IMR-90 (cell line): ENCODE measurements at places on chromosomes 12 and 14. TPM values are rescaled to one million over a fixed set of nuclear protein-coding genes. Genes with fewer than 3 reads are reported as not detected.
A peak's percentile ranks its signal among the peaks of the same experiment; 100 is the strongest.

The DACT1 gene
- polyA plus RNA-seq, result 5.8 and 6.5 TPM in 2 replicates

GRCh38 chr14:79939235-79939634 is 272.1 kb downstream of the DIO2 start:
- no peaks in the 10 kb centered on the region for H3K36me3 ChIP-seq
- no peak overlapping the region for H3K27ac ChIP-seq
- 0 out of 2 replicates have a peak, but pooled peaks cover 2% of the 10 kb centered on the region for H3K4me1 ChIP-seq
- no peak for DNase-seq

GRCh38 chr12:56884421-56884820 is 49.8 kb downstream of the SDR9C7 start:
- no peak overlapping the region for H3K4me3 ChIP-seq
- H3K27me3 ChIP-seq, result 0 out of 2 replicates have a peak, but pooled peaks cover 2% of the 10 kb centered on the region
- no peaks in the 10 kb centered on the region for H3K36me3 ChIP-seq
- H3K4me1 ChIP-seq, result no peaks in the 10 kb centered on the region

DNA sequence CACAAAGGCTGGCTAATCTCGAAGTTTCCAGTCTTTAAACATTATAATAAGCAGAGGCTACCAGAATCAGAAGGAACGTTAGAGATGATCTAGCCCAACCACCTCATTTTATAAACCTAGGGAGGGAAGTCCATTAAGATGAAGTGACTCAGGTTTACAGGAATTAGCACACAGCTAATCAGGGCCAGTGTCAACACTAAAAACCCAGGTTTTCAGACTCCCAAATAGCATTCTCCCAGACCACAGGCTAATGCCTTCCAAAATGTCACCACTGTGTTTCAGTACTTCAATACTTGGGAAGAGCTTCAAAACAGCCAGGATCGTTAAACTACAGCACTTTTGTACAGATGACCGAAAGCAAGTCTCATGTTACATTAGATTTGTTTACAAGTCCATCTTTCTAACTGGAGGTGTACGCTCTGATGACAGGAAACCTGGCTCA is 89.2 kb downstream of the FOXN3 start:
- peak; percentile 71 for DNase-seq
- H3K4me3 ChIP-seq, result no peak overlapping the region
- H3K4me1 ChIP-seq, result peaks cover 30% of the 10 kb centered on the region
- peak overlapping the region; percentile 41; the same call in 1 of the 2 replicates for H3K27ac ChIP-seq
- no peaks in the 10 kb centered on the region for H3K27me3 ChIP-seq

DNA sequence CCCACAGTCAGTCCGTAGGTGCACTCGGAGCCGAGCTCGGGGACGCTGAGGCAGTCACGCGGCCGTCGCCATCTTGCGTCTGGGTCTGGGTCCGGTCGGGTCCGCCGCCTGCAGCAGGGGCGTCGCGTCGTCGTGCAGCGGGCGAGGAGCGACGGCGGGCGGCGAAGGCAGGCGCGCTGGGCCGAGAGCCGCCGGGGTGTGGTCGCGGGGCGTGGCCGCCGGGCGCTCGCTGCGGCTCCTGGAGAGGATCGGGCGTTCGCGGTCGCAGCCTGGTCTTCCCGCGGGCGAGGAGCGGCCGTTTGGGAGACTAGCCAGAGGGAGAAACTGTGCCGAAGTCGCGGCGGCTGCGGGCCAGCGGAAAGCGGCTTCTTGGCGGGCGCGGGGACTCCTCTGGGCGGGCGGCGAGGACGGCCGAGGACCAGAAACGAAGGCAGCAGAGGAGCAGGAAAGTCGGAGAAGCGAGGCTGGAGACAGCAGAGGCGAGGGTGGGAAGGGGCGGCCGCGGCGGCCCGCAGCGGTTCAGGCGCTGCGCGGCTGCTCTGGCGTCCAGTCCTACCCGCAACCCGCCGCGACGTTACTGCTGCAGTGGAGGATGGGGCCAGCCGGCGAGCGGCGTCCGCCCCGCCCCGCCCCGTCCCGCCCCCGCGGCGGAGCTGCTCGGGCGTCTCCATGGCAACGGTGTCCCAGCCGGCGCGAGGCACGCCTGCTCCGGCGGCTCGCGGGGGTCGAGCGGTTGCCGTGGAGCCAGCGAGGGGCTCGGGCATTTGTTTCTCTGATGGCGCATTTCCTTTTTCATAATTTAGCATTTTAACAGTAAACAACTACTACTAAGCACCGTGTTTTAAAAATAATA is at the start of gene PNMA1:
Gene PNMA1, minus strand, starts transcription at position 582 of the 853 bp plus-strand sequence. CDS start 745 bp downstream, outside the sequence.
- peak; percentile 72 for DNase-seq
- peaks cover 17% of the 10 kb centered on the region for H3K4me1 ChIP-seq
- no peaks in the 10 kb centered on the region for H3K27me3 ChIP-seq
- H3K27ac ChIP-seq, result peak within 1 kb of the TSS; percentile 94

- no peaks in the 10 kb centered on the region for H3K36me3 ChIP-seq
- H3K4me1 ChIP-seq, result peaks cover 13% of the 10 kb centered on the region
- no peak overlapping the region for H3K4me3 ChIP-seq
Observed at GRCh38 chr14:34496007-34496678, 34.1 kb upstream of the SPTSSA start.

DNA sequence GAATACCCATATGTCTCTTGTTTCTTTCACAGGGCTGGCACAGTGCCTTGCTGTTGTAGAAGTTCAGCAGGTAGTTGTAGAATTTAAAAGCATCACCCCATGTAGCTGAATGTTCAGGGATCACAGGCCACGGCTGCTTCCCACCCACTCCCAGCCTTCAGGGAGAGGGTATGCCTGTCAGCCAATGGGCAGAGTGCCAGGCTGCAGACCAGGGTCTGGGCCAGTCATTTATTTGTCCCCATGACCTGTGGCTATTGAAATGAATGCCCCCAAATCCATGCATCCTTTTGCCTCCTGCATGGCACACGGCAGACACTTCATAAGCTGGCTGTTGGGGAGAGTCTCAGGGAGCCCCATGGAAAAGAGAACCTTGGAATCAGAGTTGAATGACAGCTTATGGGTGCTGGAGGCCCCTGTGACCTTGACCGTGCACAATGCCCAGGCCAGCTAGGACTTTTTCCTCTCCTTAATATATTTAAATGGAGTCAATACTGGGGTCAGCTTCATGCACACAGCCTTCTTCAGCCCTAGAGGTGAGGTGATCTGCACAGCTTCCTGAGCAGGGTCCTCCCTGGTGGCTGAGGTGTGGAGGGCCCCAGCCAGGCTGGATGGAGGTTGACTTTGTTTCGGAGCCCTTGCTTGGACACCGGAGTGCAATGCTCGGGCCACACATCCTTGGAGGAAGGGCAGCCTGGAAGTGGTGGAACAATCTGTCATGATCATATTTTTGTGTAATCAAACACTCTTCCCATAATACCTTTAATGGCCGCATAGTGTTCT is 45.3 kb downstream of the PRMT8 start:
- no peak overlapping the region for H3K4me3 ChIP-seq
- H3K27ac ChIP-seq, result no peak overlapping the region
- no peaks in the 10 kb centered on the region for H3K36me3 ChIP-seq

DNA sequence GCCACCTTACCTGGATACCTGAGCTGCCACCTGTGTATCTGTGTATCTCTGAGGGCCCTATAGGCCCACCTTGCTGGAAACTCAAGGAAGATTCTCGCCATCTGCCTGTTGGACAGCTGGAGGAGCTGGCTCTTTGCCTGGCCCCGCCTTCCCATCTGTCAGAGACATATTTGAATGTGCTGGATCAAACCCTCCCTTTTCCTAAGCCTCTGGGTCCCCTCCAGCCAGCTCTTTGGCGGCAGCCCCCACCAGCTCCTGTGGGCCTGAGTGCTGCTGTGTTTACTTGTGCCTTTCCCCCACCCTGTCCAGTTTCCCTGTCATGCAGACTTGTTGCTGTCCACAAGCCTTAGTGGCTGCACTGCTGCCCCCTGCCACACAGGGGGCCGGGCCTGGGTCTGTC is 55.9 kb upstream of the SRSF5 start:
- H3K36me3 ChIP-seq, result peaks cover 30% of the 10 kb centered on the region
- peak; percentile 17 for DNase-seq
- peaks cover 19% of the 10 kb centered on the region for H3K4me1 ChIP-seq
- H3K4me3 ChIP-seq, result no peak overlapping the region

The FOXN4 gene
- not detected in 2 replicates for polyA plus RNA-seq

- no peaks in the 10 kb centered on the region for H3K27me3 ChIP-seq
- H3K4me1 ChIP-seq, result no peaks in the 10 kb centered on the region
- no peak overlapping the region for H3K4me3 ChIP-seq
- no peaks in the 10 kb centered on the region for H3K36me3 ChIP-seq
- H3K27ac ChIP-seq, result no peak overlapping the region
- no peak for DNase-seq
Observed at GRCh38 chr14:67060546-67060945, 128.7 kb upstream of the GARIN2 start.

DNA sequence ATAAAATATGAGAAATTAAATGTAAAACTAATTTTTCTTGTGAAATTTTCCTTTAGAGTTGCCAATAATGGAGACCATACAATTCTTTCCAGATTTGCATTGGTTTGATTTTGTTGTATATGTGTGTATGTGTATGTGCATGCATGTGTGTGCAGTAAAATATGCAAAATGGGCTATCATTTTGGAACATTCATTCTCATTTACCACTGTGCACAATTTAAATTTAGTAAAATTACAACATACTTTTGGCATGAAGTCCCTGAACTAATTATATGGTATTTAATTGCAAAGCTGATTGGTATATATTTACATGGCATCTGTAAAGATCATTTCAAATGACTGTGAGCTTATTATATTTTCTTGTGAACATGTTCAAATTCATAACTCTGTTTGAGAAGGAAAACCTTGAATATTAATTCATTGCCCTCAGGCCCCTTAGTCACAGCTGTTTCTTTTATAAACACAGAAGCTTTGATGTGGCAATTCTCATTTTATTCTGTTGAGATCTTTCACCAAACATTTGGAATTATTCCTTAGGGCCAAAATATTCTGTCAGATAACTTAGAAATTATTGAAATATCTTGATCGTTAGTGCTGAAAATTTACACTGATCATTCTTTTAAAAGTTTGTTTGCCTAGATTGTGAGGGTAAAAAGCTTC is 17.6 kb downstream of the KERA start:
- H3K27me3 ChIP-seq, result no peaks in the 10 kb centered on the region
- H3K36me3 ChIP-seq, result no peaks in the 10 kb centered on the region
- no peaks in the 10 kb centered on the region for H3K4me1 ChIP-seq
- DNase-seq, result peak; percentile 47
- H3K27ac ChIP-seq, result no peak overlapping the region

The ACSM4 gene
- not detected in 2 replicates for polyA plus RNA-seq

The CRIP2 gene
- polyA plus RNA-seq, result 123 and 149 TPM in 2 replicates

DNA sequence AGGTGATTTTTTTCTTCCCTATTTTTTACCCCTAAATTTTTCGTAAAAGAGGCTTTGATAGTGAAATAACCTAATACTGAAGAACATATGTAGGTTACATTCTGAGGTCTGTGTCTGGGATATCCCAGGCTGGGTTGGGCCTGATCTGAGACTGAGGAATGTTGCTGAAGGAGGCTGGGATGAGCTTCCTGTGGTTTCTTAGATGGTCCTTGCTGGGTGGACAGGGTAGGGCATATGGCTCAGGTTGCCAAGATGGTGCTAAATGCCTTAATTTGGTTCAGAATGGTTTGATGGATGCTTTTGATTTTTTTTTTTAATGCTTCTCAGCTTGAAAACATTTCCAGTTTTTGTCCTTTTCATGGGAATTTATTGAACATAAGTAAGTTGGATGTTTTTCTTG is 124.6 kb upstream of the PMCH start:
- no peak overlapping the region for H3K4me3 ChIP-seq
- no peaks in the 10 kb centered on the region for H3K36me3 ChIP-seq
- no peak overlapping the region for H3K27ac ChIP-seq
- H3K27me3 ChIP-seq, result no peaks in the 10 kb centered on the region
- no peak for DNase-seq
- no peaks in the 10 kb centered on the region for H3K4me1 ChIP-seq

The TAS2R30 gene
- polyA plus RNA-seq, result 0.03 TPM in 1 of 2 replicates, not detected in the other

The SLC5A8 gene
- not detected in 2 replicates for polyA plus RNA-seq

The SYNDIG1L gene
- not detected in 2 replicates for polyA plus RNA-seq

The KLRF1 gene
- polyA plus RNA-seq, result not detected in 2 replicates

GRCh38 chr12:40752011-40752410 is 59.8 kb downstream of the CNTN1 start:
- H3K27me3 ChIP-seq, result no peaks in the 10 kb centered on the region
- no peak for DNase-seq
- H3K4me3 ChIP-seq, result no peak overlapping the region

GRCh38 chr14:41830714-41831406 is 224.2 kb downstream of the LRFN5 start:
- H3K36me3 ChIP-seq, result no peaks in the 10 kb centered on the region
- H3K4me1 ChIP-seq, result peaks cover 4% of the 10 kb centered on the region; the same call in 1 of the 2 replicates
- H3K4me3 ChIP-seq, result no peak overlapping the region
- H3K27me3 ChIP-seq, result no peaks in the 10 kb centered on the region

The BCAT1 gene
- polyA plus RNA-seq, result 21.3 and 30.4 TPM in 2 replicates

- no peaks in the 10 kb centered on the region for H3K36me3 ChIP-seq
- H3K27me3 ChIP-seq, result no peaks in the 10 kb centered on the region
- H3K4me3 ChIP-seq, result no peak overlapping the region
- DNase-seq, result no peak
- no peaks in the 10 kb centered on the region for H3K4me1 ChIP-seq
Observed at GRCh38 chr12:128606970-128607369, 216.8 kb downstream of the SLC15A4 start.
